ENCODE measurements at places on chromosomes 3 and 15. TPM values are rescaled to one million over a fixed set of nuclear protein-coding genes. Genes with fewer than 3 reads are reported as not detected.
A peak's percentile ranks its signal among the peaks of the same experiment; 100 is the strongest.

The PPARG gene
- 8.3 TPM for total RNA-seq

The SENP7 gene
- total RNA-seq = 73.9 TPM

The SLC6A1 gene
- 4.5 TPM for total RNA-seq

The PDZRN3 gene
- total RNA-seq = 36.4 TPM

The C3orf70 gene
- total RNA-seq = 3.0 TPM

The GUCA1C gene
- not detected for total RNA-seq

The PLCH1 gene
- total RNA-seq = 14.2 TPM

The C2CD4A gene
- total RNA-seq = 0.67 TPM

The DLL4 gene
- 31.8 TPM for total RNA-seq

The GNAT1 gene
- total RNA-seq = not detected

DNA sequence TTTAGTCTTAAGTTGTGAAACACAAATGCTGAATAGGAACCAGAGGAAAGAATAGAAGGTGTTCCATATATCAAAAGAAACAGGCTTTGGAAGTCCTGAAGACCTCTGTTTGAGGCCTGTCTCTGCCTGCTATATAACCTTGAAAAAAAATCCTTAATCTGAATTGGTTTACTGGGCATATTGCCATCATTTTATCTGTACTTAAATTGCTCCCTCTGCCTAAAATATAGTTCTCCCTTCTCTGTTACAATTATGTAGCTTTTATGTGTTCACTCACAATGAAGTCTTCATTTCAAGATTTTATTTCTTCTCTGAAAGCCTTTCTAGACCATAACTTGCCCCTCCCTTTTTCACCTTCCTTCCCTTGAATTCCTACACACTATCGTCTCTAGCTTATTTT is 21.2 kb downstream of the ARL13B start:
- H3K4me1 ChIP-seq = no peaks in the 10 kb centered on the region
- DNase-seq = peak; percentile 61
- H3K4me3 ChIP-seq = no peak overlapping the region
- H3K27me3 ChIP-seq = no peaks in the 10 kb centered on the region

DNA sequence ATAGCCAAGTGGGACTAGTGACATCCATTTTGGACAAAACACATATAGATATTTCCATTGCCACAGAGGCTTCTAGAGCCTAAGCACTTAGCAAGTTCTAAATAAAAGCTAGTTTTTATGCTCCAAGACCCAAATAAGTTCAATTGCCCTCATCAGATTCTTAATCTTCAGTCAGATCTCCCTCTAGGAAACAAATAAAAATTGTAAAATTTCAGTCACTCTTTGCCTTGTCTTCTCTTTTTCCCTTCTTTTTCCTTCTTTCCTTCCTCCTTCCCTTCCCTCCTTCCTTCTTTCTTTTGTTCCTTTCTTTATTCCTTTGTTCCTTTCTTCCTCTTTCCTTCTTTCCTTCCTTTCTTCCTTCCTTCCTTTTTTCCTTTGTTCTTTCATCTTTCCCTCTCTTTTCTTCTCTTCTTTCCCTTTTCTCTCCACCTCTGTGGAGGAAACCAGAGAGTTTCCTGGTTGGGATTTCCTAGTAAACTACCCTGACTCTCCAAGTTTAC is 68.8 kb upstream of the GADL1 start:
- DNase-seq = no peak
- no peaks in the 10 kb centered on the region for H3K4me1 ChIP-seq
- H3K4me3 ChIP-seq = no peak overlapping the region
- H3K36me3 ChIP-seq = no peaks in the 10 kb centered on the region

DNA sequence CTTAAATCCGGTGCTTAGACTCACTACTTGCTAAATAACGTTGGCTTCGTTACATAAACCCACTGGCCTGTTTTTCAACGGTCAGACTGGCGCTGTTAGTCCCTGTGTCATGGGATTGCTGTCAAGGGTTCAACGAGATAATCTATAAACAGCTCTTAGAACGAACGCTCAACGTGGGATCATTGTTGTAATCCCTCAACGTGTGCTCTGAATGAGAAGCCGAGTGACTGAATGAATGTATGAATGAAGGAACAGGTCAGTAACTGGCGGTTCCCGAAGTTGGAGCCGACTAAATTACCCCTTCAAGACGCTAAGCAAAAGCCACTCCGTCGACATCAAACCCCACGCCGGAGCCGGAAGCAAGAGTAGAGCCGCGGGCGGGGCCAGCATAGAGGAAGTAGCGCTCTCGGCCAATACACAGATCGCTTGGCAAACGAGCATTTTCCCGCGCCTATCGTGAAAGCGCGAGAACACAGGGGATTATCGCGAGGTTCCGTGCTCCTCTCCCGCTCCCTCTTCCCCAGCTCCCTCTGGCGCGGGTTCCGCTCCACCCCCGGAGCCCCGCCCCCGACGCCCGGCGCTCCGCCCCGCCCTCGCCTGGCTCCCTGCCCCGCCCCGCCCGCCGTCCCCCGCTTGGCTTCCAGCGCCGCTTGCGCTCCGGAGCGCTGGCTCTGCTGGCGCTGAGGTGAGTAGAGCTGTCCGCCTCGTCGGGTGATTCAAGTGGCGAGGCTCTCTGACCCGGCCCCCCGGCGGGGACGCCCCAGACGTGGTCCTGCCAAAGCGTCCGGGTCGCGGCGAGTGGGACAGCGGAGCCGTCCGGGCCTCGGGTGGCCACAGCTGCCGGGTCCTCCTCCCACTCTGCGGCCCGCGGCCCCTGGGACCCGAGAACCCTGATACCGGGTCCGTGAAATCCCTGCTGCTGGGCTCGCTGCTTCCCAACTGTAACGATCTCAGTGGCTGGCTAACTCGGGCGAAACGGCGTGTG is at the start of gene LRRC28:
Gene LRRC28 (plus strand): TSS at position 625 of the 985 bp plus-strand sequence. CDS start 4,477 bp downstream, outside the sequence.
- peak within 1 kb of the TSS; percentile 68 for H3K4me3 ChIP-seq
- peaks cover 8% of the 10 kb centered on the region for H3K4me1 ChIP-seq
- peak; percentile 100 for DNase-seq
- H3K27ac ChIP-seq = peak within 1 kb of the TSS; percentile 99

GRCh38 chr3:132225664-132226063 is 91.5 kb upstream of the ACP3 start:
- no peaks in the 10 kb centered on the region for H3K4me1 ChIP-seq
- no peak overlapping the region for H3K27ac ChIP-seq
- DNase-seq = no peak
- H3K27me3 ChIP-seq = no peaks in the 10 kb centered on the region

GRCh38 chr15:80036071-80036470 is 23.4 kb upstream of the ZFAND6 start:
- no peaks in the 10 kb centered on the region for H3K36me3 ChIP-seq
- no peaks in the 10 kb centered on the region for H3K27me3 ChIP-seq
- DNase-seq = no peak
- H3K4me1 ChIP-seq = peaks cover 7% of the 10 kb centered on the region

- H3K27me3 ChIP-seq = no peaks in the 10 kb centered on the region
- H3K4me3 ChIP-seq = no peak overlapping the region
- H3K4me1 ChIP-seq = peaks cover 7% of the 10 kb centered on the region
Measured at GRCh38 chr3:49135499-49135898, 2.6 kb upstream of the LAMB2 start.

DNA sequence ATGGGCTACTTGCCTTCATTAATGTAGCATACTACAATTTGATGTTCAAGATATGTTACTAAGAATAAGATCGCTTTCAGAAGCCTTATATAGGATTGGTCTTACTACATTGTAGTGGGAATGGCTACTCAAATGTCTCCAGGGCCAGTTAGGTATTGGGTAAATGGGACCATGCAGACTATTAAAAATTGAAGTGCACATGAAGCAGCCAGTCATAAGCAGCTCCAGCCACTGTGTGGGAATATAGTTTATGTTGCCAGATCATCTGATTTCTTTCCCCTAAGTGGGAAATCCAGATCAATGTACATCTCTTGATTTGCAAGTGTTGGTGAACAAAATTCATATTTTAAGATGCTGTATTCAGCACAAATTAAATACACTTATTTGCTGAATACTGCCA is 5.1 kb downstream of the CTNNB1 start:
- no peak overlapping the region for H3K4me3 ChIP-seq
- H3K4me1 ChIP-seq = peaks cover 75% of the 10 kb centered on the region
- no peak for DNase-seq
- H3K27me3 ChIP-seq = no peaks in the 10 kb centered on the region
- no peak overlapping the region for H3K27ac ChIP-seq

- DNase-seq = peak; percentile 67
- no peaks in the 10 kb centered on the region for H3K36me3 ChIP-seq
- H3K27ac ChIP-seq = no peak overlapping the region
- peaks cover 6% of the 10 kb centered on the region for H3K4me1 ChIP-seq
- H3K4me3 ChIP-seq = no peak overlapping the region
Measured at GRCh38 chr3:58013973-58014649, 5.9 kb downstream of the FLNB start.

DNA sequence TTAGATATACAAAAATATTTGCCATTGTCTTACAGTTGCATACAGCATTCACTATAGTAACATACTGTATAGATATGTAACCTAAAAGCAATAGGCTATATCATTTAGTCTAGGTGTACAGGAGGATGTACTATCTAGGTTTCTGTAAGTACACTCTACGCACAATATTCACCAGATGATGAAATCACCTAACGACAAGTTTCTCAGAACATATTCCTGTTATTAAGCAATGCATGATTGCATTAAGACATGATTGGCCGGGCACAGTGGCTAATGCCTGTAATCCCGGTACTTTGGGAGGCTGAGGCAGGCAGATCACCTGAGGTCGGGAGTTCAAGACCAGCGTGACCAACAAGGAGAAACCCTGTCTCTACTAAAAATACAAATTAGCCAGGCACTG is 14.5 kb upstream of the PRKCI start:
- no peak for DNase-seq
- H3K36me3 ChIP-seq = no peaks in the 10 kb centered on the region
- H3K4me3 ChIP-seq = no peak overlapping the region
- H3K27me3 ChIP-seq = no peaks in the 10 kb centered on the region
- H3K27ac ChIP-seq = no peak overlapping the region
- peaks cover 2% of the 10 kb centered on the region for H3K4me1 ChIP-seq

DNA sequence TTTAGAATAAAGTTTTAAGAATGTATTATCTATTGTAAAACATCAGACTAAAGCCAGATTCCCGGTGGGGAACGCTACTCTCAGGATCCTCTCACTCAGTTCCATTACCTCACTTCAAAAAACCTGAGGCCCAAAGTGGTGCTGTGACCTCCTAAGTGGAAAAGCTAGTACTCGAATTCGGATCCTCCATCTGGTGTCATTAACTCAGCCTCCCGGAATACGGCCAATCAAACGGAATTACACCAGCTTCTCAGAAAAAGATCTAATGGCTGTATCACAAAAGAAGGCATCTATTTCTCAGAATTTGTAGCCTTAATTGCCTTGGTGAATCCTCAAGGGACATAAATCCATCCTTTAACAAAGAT is 627 bp downstream of the ACAD11 start:
- peak; percentile 14 for DNase-seq
- peak overlapping the region; percentile 89 for H3K4me3 ChIP-seq
- peak overlapping the region; percentile 93 for H3K27ac ChIP-seq
- H3K27me3 ChIP-seq = no peaks in the 10 kb centered on the region

DNA sequence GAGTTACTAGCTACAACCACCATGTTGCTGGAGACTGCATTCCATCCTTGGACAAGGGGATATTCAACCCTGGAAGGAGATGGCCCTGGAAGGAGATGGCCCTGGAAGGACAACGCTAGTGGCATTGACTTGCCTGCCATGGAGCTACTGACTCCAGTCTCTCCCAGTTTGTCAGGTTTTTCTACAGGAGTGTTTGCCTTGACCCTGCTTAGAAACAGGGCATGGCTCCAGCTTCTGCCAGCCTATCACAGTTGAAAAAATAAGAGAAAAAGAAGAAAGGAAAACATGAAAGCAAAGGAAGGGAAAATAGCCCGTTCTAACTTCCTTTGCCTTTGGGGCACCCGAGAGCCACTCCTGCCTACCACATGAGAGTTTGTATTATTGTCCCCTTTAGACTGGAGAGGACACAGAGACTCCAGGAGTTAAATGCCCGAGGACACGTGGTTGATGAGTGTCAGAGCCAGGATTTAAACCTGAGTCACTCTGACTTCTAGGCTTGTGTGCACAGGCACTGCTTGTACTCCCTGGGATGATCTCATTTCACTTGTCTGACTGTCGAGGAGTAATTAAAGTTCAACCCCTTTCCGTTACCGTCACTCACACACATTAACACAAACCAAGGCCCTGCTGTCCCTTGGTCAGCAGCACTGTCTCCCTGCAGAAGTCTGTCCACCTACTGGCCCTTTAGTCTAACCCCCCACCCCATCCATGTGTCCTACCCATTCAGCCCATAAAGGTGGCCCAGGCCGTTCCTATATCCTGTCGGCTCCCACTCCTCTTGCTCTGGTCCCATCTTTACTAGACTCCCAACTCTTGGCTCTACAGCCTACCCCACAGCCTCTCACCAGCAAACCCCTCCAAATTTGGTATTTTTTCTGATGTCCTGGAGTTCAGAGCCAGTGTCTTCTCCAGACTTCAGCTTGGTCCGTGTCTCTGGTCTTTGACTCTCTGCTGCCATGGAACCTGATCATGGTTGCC is 46.1 kb downstream of the C2CD4A start:
- no peaks in the 10 kb centered on the region for H3K36me3 ChIP-seq
- no peak overlapping the region for H3K27ac ChIP-seq
- peaks cover 6% of the 10 kb centered on the region for H3K4me1 ChIP-seq
- no peaks in the 10 kb centered on the region for H3K27me3 ChIP-seq
- H3K4me3 ChIP-seq = no peak overlapping the region
- DNase-seq = no peak

- DNase-seq = no peak
- H3K4me1 ChIP-seq = no peaks in the 10 kb centered on the region
- no peak overlapping the region for H3K4me3 ChIP-seq
- H3K27ac ChIP-seq = no peak overlapping the region
- no peaks in the 10 kb centered on the region for H3K27me3 ChIP-seq
Measured at GRCh38 chr3:30708472-30708871, 102.1 kb downstream of the TGFBR2 start.

DNA sequence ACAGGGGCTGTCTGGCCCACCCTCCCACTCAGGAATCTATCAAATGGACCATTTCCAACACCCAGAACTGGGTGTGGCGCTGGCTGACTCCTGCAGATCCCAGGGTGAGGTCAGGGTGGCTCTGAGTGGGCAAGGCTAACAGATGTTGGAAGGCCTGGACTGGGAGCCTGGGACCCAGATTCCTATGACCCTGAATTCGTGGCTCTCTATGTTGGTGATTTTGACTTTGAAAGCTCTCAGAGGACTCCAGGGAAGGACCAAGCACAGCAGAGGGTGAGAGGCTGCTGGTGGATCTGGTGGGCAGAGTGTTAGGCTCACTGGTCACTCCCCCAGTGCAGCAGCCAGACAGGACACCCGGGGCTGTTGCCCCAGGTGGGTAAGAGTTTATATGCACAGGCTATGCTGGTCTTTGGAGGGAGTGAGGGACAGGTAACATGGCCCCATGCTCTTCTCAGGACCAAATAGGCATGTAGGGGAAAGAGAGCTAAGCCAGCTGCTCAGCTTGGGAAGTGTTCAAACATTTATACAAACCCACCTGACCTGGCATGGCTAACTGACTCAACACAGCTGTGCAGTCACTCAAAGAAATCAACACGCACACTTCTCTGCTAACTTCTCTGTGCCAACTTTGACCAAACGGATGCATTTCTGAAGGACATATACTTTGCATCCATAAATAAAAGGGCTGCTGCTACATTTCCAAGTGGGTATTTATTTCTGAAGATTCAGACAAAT is 62.6 kb upstream of the RAB6B start:
- peaks cover 6% of the 10 kb centered on the region for H3K4me1 ChIP-seq
- no peak overlapping the region for H3K4me3 ChIP-seq
- DNase-seq = no peak
- H3K27me3 ChIP-seq = no peaks in the 10 kb centered on the region

- H3K27ac ChIP-seq = no peak overlapping the region
- H3K27me3 ChIP-seq = no peaks in the 10 kb centered on the region
- DNase-seq = no peak
- H3K36me3 ChIP-seq = no peaks in the 10 kb centered on the region
- no peaks in the 10 kb centered on the region for H3K4me1 ChIP-seq
Measured at GRCh38 chr3:119145128-119145499, 851 bp upstream of the TEX55 start.

- peaks cover 29% of the 10 kb centered on the region for H3K4me1 ChIP-seq
- no peak for DNase-seq
- no peak overlapping the region for H3K4me3 ChIP-seq
- no peaks in the 10 kb centered on the region for H3K27me3 ChIP-seq
- peaks cover 2% of the 10 kb centered on the region for H3K36me3 ChIP-seq
Measured at GRCh38 chr3:149620291-149621020, 37.4 kb downstream of the WWTR1 start.
